GM18507 (cell line): ENCODE measurements at places on chromosomes 4 and X.

- DNase-seq = no peak
Measured at GRCh38 chr4:116064331-116064730, 950.9 kb upstream of the NDST4 start.

DNA sequence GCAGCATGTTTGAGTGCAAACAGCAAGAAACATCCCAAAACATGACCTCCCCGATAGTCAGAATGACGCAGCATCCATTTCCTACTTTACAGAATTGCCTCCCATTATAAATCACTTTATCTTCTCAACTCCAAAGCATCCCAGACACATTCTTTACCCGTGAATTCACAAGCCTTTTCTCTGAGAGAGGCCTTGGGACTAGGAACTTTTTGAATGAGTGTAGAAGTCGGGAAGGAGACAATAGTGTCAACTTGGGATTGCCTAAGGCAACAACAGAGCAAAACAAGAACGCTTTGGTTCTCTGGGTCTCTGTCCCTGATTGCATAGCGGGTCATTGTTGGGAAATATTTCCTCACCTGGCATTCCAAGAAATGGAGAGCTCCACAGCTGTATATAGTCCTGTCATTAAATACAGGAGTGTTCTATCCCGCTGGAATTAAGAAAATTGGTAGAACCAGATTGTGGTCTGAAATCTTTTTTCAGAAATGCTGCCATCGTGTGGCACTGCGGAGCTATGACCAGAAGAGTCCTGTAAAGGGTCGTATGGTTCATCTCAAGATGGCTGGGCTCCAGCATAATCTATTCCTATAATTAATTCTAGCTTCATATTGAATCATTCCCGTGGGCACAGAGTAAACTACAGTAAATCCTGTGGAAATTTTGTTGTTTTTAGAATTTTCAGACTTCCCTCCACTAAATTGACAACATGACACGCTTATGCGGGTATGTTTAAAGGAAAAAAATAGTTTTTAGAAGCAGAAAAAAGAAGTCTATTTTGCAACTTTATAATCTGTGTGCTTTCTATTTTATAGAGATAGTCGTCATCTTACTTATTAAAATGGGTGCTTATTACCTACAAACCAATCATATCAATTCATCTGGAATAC, 2.0 kb upstream of the SPP1 start:
- no peak for DNase-seq

DNA sequence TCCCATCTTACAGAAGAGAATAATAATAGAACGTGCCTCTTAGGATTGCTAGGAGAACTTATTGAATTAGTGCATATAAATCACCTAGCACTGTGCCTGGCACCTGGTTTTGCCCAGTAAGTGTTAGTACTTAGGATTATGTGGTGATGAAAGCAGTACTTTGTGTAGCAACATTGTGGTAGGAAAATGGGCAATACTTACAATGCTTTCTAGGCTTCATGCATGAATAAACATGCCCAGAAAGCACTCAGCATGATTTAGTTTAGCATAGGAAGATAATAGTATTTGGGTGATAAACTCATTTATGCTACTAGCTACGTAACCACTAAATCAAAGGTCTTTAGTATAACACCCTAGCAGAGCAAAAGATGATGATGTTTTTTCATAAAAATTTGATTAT, 105.6 kb downstream of the NEUROG2 start:
- no peak for DNase-seq

DNA sequence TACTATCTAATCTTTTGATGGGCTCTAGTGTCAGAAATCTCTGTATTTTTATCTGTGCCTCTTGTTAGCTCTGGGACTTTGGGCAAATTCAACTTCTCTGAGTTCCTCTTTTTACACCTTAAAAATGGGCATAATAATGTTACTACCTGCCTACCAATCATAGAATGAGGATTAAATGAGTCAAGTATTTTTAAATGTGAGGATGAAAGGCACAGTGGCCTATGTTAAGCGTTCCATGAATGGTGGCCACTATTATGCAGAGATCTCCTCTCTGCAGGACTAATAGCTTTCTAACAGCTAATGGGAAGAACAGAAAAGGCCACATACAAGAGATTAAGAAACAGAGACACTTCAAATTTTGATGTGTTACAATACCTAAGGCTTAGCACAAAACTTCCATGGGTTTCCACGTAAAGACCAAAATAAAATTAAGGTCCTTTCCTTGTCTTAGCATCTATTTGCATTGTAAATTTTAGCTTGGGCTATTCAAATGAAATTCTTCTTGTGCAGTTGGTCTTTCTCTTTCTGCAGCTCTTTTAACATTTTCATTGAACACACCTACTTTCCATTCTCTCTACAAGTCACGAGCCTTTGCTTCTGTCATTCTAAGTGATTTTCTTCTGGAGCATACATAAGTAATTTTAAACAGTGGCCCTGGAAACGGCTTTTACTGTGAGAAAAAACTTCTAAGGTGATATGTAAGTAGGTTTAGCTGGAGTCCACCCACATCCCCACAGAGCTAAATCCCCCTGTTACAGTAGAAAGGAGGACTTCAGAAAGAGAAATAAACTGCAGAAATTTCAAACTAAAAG, 117.9 kb upstream of the MED14 start:
- no peak for DNase-seq

- DNase-seq = no peak
Measured at GRCh38 chrX:3963980-3964379, 250.5 kb upstream of the PRKX start.

- DNase-seq = no peak
Measured at GRCh38 chr4:98601708-98602107, 56.7 kb downstream of the TSPAN5 start.

- no peak for DNase-seq
Measured at GRCh38 chrX:44770121-44770520, 73.7 kb upstream of the DUSP21 start.

DNA sequence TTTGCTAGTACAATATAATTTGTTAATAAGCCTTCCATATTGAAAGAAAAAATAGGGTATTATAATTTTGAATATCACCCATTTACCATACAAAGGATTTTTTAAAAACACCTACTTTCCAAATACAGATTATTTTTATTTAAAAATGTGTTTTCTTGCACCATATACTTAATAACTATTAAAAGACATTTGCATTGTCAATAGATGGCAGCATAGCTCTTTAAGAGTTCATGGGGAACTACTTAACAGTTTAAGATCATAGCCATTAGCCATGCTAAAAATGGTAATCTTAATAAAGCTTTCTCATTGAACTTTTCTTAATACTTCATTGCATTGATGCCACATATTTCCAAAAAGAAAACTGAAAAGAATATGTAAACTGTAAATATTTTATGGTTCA, 1995.9 kb downstream of the C4orf33 start:
- no peak for DNase-seq

- DNase-seq = no peak
Measured at GRCh38 chrX:109826954-109827708, 94.1 kb upstream of the ACSL4 start.

DNA sequence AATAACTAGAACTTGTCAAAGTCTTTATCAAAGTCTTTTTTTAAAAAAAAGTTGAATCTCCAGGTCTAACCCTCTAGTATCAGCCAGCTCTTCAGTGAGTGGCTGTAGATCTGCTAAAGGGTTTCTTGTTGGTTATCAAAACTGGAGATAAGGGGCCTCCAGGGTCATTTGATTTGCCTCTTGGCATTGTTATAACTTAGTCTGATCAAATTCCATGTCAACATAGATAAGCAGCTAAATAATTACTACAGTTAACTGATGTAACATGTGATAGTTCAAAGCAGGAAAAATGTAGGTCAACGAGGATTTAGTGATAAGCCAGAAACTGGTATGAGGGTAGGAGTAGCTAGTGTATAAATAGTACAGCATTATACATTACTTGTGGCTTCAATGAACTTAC, 465.1 kb downstream of the PDHA2 start:
- DNase-seq = no peak

- DNase-seq = no peak
Measured at GRCh38 chr4:81062001-81062400, 31.5 kb downstream of the BMP3 start.

- DNase-seq = no peak
Measured at GRCh38 chrX:18887825-18888212, 96.1 kb downstream of the PHKA2 start.

DNA sequence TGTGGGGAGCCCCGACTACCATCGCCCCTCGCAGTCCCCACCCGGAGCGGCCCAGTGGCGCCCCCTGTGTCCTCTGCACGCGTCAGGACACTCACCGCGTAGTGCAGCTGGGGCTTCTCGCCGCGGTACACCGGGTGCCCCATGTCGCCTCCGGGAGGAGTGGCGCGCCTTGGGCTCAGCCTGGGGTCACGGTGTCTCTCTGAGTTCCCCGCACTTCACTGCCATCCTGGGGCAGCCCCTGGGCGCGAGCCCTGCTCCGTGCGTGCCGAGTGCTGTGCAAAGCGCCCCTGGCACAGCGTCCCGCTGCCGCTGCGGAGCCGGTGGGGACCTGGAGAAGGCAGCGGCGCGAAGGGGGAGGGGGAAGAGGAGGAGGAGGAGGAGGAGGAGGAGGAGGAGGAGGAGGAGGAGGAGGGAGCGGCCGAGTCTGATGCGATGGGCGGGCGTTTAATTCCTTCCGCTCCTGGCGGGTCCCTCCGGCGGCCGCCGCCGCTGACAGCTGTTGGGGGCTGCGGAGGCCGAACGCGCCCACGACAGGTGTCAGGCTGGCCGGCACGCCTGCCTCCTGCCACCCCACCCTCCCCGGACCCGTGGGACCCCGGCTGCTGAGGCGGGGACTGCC, 134.3 kb downstream of the AMELX start:
- DNase-seq = no peak

GRCh38 chrX:27964432-27964831, 16.8 kb downstream of the DCAF8L1 start:
- no peak for DNase-seq

DNA sequence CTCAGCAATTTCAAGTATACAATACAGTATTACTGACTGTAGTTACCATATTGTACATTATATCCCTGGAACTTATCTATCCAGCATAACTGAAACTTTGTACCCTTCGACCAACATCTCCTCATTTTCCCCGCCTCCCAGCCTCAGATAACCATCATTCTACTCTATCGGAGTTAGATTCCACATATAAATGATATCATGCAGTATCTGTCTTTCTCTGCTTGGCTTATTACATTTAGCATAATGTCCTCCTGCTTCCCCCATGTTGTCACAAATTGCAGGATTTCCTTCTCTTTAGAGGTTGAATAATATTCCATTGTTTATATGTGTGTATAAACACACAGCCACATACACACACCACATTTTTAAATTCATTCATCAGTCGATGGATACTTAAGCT, 218.1 kb downstream of the MAML3 start:
- no peak for DNase-seq

GRCh38 chr4:82017680-82018079, 356.1 kb downstream of the HNRNPD start:
- DNase-seq = no peak

DNA sequence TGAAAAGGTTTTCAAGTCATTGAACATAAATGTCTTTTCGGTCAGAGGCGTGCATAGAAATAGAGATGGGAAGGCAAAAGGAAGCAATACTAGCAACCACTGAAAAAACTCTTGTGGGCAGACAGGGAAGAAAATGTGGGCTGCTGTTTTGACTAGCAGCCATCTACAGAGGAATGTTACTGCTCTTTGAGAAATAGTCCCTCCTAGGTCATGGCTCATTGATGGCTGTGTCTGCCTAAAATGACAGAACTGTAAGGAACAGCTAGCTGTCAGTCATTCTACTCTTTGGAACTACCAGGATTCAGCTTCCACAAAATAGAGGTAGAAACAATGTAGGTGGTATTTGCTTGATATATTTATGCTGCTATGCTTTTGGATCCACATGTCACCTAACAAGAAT, 26.9 kb upstream of the TMPRSS11B start:
- DNase-seq = no peak

DNA sequence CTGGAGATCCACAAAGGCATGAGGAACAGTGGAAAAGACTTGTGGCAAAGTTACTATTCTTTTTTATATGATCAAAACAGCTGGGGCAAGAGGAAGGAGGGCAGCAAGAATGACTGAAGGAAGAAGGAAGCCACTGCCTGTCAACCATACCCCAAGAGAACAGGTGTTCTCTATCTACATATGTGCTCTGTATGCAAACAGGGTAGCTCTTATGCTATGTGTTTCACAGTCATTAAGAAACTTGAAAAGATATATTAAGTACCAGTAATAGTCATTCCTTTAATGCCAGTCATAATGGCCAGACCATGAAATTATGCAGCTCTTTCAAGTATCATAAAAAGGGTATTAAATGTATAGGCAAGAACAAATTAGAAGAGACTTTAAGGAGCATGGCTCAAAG, 363.9 kb downstream of the KLHL13 start:
- no peak for DNase-seq

GRCh38 chrX:1420371-1420770, 28.5 kb upstream of the SLC25A6 start:
- no peak for DNase-seq

DNA sequence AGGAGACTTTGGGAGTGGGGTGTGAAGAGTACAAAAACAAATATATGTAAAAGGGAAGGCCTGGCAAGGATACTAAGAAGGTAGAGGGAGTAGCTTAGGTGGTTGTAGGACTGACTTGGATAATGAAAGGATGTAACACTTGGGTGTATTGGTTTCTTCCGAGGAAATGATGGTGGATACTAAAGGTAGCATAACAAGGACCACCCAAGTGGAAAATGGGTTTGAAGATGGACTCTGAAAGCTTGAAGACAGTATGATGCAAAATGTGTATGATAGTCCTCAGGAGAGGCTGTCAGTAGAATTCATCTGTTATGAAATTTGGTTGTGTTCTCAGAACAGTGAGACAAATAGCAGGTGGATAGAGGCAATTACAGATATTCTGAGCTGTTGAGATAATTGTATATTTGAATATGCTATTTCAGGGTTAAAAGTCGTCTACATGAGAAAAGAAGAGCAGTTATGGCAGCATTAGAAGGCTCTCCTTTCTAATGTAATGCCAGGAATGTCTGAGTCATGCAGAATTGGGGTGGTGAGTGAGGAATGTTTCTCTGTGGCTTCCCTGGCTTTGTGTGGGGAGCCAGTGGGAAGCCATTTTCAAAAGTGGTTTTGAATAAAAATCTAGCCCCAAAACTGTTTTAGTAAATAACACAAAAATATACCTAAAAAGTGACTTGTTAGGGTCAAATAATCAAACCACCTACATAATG, 75.6 kb downstream of the FHIP1A start:
- DNase-seq = no peak

GRCh38 chrX:9948406-9948805, 18.8 kb upstream of the CLDN34 start:
- DNase-seq = no peak

GRCh38 chr4:4430492-4431195, 43.7 kb downstream of the NSG1 start:
- peak; percentile 26 for DNase-seq

- no peak for DNase-seq
Measured at GRCh38 chr4:110621839-110622751, 782 bp downstream of the PITX2 start.
